ENCODE measurements at places on chromosomes 6 and 20.

DNA sequence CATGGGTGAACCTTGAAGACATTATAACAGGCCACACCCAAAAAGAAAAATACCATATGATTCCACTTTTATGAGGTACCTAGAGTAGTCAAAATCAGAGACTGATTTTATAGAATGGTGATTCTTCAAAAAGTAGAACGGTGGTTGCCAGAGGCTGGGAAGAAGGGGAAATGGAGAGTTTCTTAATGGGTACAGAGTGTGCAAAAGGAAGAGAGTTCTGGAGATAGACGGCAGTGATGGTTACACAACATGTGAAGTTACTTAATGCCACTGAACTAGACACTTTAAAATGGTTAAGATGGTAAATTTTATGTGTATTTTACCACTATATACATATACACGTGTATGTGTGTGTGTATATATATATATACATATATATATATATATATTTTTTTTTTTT, 80.8 kb downstream of the PRND start:
- DNase-seq, result no peak

DNA sequence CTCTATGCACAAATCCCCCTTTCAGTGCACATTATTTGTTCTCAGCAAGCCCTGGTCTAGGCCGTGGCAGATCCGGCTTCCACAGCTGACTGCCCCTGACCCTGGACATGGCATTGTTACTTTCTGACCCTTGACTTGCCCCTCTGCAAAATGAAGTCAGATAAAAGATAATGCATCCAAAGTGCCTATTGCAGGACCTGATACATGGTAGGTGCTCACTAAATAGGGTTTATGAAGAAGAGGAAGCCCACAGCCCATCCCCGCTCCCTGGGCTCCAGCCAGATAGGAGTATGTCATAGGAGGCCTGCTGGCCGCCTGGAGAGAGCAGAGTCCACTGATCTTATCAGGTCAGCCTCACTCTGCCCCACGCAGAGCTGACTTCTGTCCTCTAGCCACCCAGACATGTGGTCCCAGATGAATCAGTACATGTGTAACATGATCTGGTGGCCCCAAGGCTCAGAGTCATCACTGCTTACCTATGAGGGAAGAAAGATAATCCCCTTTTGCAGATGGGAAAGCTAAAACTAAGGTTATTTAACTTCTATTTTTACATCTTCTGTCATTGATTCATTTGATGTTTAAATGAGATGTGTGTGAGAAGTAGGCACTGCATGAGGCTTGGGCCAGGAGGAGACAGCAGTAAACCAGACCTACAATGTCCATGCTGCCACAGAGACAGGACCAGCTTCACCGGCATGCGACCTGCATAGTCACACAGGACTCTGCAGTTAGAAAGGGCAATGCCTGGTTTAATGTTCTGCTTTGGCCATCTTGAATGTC, 20.4 kb downstream of the MAFB start:
- DNase-seq, result no peak

DNA sequence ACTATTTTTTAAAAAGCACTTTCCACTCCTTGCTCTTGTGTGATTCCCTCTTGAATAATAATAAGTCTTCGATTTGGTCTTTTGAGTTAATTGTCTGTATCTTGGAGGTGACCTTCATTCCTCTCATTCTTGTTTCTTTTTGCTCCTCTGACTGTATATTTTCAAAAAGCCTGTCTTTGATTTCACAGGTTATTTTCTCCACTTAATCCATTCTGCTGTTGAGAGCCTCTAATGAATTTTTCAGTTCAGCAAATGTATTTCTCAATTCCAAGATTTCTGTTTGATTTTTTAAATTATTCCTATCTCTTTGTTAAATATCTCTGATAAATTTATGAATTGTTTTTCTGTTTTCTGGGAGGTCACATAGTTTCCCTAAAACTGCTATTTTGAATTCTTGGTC, 21.7 kb upstream of the KIAA1586 start:
- no peak for DNase-seq

DNA sequence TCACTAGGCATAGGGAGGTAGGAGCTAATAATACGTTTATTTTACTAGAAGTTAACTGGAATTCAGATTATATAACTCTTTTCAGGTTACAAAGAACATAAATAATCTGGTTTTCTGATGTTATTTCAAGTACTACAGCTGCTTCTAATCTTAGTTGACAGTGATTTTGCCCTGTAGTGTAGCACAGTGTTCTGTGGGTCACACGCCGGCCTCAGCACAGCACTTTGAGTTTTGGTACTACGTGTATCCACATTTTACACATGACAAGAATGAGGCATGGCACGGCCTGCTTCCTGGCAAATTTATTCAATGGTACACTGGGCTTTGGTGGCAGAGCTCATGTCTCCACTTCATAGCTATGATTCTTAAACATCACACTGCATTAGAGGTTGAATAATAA, 1.1 kb downstream of the HFE start:
- peak; percentile 22 for DNase-seq

DNA sequence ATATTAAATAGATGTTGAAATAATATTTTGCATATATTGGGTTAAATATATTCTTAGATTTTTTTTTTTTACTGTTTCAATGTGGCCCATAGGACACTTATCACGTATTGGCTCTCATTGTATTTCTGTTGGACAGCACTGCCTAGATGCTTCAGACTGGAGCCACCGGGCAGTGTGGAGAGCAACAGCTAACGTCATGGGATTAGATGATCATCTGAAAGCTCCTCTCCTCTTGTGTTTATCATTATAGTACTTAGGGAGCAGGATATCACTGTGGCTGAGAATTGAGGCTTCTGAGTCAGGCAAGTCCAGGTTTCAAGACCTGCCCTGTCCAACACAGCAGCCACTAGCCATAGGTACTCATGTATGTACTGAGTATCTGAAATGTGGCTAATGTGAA, 87.4 kb downstream of the ZHX3 start:
- no peak for DNase-seq

GRCh38 chr6:117205876-117206275, 59.5 kb upstream of the VGLL2 start:
- DNase-seq, result no peak

DNA sequence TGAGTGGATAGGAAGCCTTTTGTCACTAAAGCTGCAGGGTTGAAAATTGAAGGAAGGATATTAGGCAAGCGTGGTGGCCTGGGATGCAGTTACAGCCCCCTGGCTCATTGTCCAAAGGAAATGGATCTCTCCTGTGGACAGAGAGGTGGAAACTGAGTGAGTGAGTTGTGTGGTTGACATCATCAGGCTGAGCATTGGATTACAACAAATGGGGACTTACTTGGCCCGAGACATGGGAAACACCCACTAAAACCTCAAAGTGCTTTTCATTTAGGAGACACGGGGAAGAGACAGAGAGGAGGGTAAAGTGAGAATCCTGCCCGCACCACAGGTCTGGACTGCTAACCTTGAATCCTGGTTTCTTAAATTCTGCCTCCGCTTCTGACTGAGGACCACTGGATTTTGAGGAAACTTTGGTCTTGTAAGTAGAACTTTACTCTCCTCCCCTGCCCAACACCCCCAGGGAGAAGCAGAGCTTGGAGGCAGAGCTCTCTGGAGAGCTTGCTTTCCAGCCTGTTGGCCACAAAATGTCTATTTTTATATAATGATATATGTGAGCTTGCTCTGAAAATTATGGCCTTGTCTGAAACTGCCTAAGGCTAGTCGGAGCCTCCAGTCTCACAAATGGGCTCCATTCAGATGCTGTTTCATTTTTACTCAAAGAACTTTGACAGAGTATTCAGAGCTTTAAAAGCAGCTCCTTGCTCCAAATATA, at the start of gene PKIG:
Gene PKIG, plus strand, starts transcription at position 269 of the 715 bp plus-strand sequence. CDS start 31,978 bp downstream, outside the sequence.
- DNase-seq, result peak; percentile 86

DNA sequence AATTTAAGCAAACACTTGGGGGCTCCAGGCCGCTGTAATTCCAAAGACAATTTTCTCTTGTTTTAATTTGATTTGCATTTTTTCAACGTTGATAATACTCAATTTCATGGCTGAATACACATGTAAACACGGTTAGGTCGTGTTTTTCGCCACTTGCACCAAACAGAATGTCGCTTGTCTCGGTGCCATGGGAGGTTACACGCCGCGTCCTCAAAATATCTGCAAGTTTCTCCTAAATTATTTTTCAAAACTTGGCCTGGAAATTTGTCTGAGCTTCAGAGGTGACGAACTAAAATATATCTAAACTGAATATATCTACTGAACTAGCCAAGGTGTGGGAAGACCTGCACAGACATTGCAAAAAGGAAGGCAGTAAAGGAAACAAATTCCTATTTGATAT, 15.0 kb downstream of the FOXA2 start:
- no peak for DNase-seq

- peak; percentile 57 for DNase-seq
These were observed 21.6 kb upstream of the GFOD1 start for GRCh38 chr6:13508711-13509705.

GRCh38 chr6:75204959-75205775, 686 bp downstream of the COL12A1 start:
- DNase-seq, result peak; percentile 75

- peak; percentile 5 for DNase-seq
These were observed 56.7 kb upstream of the APCDD1L start for GRCh38 chr20:58571693-58572427.

DNA sequence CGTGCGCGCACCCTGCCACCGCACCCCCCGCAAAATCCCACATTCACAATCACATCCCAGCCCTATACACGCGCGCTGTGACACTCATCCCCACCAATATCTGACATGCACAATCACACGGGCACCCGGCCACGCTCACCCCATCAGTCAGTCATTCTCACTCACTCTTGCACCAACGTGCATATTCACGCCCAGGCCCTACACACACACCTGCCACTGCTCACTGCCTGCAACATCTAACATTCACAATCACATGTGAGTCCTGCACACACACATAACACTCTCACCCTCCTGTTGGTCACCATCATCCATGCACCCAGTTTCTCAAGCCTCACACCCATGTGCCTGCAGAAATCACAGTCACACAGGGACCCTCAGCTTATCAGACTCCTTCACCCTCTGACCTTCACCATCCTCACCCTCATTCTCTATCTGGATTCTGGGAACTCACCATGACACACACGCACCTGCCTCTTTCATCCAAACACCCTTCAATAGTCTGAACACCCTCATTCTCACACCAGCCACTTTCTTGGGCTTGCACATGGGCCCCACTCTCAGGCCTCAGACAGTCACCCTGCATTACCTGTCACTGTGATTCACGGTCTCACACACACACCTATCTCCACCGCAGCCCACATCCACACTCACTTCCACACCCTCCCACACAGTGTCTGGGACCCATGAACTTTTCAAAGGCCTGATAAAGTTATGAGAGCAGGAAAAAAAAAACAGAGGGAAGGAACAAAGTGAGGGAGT, 748 bp upstream of the ATP9A start:
- no peak for DNase-seq

Measured in HCEC 1CT (cell line).